NCI-H1105 (cell line): ENCODE measurements at places on chromosomes 1 and 21.

DNA sequence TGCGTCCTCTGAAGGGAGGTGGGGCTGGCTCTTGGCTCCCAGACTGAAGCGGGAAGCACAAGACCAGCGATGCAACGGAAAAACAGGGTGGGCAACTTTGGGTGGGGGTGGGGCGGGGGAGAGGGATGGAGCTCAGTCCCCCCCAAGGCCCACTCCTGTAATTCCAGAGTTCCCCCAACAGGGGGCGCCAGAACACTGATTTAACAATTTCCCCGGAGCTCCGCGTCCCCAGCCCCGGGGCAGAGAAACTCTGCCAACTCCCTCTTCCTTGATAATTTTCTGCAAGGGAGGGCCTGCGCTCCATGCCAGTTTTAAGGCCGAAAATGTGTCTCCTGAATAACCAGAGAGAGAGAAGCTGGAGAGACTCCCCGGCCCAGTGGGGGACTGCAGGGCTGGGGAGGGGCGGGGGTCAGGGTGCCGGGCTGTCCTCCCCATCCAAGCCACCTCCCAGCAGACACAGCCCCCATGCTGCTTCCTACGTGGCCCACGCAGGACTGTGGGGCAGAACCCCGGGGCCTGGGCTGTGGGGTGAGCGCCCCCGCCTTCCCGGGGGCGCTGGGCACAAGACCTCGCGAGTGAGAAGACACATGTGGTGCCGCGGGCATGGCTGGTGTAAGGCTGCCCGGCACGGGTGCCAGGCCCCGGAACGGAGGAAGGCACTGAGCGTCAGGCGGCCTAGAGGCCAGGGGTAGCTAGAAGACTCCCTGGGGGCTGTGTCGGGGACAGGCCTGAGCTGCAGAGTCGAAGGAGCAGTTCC is 51.4 kb downstream of the KIF21B start:
- peak; percentile 62 for DNase-seq

DNA sequence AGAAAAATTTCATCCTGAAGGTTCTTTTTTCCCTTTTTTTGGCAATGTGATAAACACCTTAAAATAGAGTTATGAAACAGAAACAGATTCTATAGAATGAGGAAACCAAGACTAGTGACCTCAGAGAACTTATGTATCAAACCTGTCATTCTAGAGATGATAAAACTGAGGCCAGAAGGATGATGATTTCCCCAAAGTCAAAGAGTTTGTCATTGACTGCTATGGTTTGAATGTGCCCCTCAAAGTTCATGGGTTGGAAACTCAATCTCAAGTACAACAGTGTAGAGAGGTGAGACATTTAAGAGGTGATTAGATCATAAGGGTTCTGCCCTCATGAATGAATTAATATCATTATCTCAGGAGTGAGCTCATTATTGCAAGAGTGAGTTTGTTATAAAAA is 13.7 kb upstream of the BEND5 start:
- DNase-seq = no peak

DNA sequence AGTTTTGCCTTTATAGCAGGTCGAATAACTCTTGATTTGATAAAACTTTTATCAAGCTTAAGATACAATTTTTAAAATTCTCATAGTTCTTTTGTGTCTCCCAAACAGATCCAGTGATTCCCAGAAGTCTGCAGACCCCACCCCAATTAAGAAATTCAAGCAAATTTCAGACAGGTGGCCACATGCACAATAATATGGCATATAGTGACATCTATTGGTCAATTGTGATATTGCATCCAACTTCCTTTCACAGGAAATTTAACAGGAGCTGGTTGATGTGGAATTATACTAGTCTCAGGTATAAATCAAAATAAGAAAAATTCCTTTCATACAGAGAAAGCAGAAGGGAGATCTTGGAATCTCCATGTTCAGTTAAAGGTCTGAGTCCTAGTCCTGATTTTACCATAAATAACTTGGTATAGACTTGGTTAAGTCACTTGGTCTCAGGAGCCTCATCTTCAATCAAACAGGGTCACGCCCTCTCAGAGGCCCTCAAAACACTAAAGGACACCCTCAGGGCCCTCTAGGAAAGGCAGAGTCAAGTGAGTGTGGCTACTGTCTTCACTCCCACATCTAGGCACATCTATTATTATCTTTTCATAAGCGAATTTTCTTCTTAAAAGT is 24.1 kb downstream of the PIGM start:
- no peak for DNase-seq

DNA sequence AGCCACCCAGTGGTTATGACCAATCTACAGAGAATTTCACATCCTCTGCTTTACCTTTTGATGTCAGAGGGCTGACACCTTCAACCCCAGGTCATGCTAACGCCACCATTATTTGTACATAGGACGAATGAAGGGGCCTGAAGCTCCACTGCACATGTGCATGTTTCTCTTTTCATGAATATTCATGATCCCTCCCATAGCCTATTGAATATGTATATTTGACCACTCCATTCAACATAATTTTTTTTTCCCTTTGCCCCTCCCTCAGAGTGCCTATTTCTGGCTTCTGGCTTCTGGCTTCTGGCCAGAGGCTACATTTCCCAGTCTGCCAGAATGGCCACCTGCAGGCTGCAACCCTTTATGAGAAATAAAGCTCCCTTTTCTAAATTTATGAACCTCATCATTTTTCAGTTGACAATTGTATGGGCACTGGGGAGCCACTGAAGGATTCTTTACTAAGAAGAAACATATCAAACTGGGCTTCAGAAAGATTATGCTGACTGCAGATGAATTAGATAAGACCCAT is 406.7 kb downstream of the SIPA1L2 start:
- DNase-seq = no peak

- no peak for DNase-seq
Observed at GRCh38 chr1:56908619-56909221, 54.1 kb downstream of the C8A start.

DNA sequence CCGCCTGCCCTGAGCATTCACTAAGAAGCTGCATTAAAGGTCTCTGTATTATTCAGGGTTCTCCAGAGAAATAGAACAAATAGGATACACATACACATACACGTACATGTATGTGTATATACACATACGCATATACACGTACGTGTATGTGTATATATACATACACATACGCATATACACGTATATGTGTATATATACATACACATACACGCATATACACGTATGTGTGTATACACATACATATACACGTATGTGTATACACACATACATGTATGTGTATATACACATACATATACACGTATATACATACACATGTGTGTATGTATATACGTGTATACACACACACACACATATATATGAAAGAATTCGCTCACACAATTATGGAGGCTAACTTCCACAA is 108.9 kb upstream of the BARHL2 start:
- no peak for DNase-seq

DNA sequence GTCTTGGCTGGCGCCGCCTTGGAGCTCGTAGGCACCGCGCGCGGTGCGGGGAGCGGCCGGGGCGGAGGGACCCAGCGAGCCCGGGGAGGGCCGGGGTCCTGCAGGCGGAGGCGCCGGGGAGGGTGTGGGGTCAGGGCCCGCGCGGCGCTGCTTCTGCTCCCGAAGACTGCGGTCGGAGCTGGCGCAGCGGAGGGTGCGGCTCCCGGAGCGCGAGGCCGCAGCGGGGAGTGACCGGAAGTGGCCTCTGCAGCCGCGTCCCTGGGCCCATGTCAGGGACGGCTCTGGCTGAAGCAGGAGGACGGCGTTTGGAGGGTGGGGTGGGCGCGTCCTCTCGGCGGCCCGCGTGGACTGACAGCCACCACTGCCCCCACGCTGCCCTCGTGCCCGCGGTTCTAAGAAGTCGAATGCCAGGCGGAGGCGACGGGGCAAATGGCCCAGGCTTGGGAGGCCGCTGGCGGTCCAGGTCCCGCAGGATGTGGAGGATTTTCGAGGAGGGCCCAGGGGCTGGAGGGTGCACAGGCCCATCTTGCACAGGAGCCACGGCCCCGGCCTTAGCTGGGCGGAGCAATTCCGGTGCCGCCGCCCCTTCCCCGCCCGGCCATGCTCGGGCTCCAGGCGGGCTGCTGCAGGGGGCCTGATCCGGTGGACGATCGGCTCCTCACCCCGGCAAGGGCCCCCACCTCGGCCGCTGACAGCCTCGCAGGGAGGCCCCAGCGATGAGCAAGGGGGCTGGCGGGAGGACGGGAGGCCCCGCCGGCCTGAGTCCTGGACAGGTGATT is 7.7 kb upstream of the ZNF669 start:
- no peak for DNase-seq

DNA sequence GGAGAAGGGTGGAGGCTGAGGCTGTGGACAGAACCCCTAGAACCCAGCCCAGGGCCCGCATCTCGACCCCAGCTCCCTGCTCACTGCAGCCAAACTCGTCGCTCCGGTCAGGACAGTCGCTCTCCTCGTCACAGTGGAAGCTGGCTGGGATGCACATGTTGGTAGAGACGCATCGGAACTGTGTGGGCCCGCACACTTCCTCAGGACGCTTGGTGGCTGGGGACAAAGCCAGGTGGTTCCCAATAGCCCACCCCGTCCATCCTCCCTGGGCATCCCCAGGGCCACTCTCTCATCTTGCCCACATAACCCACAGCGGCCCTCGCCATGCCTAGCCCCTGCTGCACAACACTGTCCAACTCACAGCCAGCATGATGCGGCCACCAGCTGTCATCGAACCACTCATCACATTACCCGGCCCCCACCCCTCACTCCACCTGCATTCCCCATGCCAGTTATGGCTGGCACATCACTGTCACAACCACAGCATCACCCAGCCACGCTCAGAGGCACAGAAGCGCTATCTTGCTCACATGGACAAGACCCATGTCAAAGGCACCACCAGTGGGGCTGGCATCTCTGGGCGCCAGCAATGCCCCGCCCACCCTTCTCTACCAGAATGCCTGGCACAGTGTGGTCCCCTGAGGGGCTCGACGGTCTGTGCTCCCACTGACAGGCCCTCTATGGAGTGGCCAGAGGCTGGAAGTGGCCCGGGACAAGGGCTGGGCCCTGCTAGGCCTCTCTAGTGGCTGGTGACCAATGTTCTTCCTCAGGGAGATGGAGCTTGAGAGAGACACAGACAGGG is 51.7 kb downstream of the HSPG2 start:
- DNase-seq = no peak

GRCh38 chr1:228937351-228937750 is 202.1 kb downstream of the RHOU start:
- DNase-seq = no peak

DNA sequence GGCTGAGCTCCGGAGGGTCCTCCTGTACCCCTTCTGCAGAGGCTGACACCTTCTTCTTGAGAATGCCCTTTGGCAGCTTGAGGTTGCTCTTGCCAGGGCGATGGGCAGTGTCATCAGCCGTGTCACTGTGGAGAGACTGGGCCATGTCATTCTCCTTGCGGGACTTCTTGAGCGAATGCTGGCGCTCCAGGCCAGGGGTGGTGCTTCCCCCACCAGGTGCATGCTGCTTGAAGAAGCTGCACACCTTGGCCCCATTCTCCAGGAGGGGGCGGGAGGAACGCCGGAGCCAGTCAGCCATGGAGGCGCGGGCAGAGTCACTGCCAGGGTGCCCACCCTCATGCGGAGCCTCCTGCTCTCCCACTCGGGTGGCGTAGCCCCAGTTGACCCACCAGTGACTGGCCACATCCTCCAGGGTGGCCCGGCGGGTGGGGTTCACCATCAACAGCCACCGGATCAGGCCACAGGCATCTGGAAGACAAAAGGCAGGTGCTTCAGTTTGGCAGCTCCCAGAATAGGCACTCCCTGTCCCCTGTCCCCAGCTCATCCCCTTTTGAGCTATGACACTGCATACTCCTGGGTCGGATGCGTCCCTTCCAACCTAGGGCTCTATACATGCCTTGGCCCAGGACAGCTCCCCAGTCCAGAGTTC is 17.4 kb downstream of the NUAK2 start:
- DNase-seq = no peak

- no peak for DNase-seq
Observed at GRCh38 chr1:205576011-205576410, 55.8 kb downstream of the ELK4 start.

DNA sequence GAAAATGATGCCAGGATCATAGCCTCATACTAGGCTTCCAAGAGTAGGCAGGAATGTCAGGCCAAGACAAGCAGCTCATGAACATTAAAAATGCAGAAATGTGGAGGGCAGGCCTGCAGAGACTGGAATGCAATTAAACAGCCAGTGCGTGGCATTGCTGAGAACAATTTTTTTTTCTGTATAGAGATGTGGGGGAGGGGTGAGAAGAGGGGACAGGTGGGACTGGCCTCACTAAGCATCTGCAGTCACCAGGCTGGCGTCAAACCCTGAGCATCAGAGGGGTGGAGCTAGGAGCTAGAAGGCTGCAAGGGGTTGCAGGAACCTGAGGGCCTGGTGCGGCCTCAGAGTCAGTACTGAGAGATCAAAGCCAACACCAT is 114.1 kb downstream of the TNR start:
- DNase-seq = no peak

DNA sequence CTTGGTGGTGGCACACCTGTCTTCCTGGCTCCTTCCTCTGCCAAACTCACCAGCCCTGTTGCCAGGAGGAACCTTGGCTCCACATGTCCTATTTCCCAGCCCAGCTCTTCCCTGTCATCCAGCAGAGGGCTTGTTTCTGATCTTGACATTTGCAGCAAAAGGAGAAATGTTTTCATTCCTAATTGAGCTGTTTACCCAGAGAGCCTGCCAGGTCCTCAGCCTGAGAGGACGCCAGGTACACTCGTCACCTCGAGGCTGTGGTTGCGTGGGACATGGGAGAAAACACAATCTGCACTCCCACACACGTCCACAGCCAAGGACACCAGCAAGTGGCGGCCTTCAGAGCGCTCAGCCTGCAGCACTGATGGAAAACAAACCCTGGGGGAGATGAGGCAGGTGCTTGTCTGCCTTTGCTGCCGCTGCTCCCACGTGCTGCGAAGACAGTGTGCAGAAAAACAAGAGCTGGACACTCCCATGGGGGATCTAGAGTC is 132.8 kb upstream of the CD34 start:
- DNase-seq = peak; percentile 26
